ENCODE measurements at places on chromosomes 12 and 14.

DNA sequence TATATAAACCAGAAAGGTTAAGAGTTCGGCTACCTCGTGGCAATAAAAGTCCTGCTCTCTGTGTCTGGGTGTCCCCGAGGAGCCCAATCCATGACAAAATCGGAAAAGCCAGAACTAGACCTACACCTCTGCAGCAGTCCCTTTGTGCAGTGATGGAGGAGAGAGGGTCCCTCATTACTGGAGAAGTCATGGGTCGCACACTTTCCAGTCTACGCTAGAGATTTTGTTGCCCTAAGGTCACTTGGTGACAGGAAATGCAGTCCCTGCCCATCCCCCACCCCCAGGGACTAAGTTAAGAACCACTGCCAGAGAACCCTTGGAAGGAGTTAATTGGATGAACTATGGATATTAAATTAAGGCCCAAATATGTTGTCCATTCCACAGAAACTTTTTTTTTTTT lies 104.4 kb upstream of the ATF7IP start:
- no peak for DNase-seq

GRCh38 chr12:116727261-116727660 lies 10.6 kb downstream of the SPRING1 start:
- no peak for DNase-seq

DNA sequence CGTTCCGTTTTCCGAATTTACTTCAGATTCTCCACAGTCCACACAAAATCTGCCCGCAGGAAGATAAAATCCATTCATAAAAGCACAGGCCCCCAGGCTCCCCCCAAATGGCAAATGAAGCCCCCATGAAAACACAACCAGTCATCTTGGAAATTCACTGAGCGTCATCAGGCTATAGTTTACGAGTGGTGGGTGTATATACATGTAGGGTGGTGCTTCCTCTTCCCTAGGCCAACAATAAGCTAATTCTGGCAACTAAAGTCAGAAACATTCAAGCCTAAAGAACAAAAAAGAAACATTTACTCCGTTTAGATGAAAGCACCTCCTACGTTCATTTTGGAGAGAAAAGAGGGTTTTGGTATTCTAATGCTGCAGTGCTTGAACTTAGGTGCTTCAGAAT lies 5.8 kb downstream of the GPR68 start:
- no peak for DNase-seq

GRCh38 chr12:32107359-32108267 lies 966 bp downstream of the BICD1 start:
- peak; percentile 6 for DNase-seq

- no peak for DNase-seq
Observed at GRCh38 chr12:53843545-53843944, 91.8 kb upstream of the CISTR start.

GRCh38 chr14:51889851-51890250 lies 29.4 kb downstream of the GNG2 start:
- DNase-seq: no peak

DNA sequence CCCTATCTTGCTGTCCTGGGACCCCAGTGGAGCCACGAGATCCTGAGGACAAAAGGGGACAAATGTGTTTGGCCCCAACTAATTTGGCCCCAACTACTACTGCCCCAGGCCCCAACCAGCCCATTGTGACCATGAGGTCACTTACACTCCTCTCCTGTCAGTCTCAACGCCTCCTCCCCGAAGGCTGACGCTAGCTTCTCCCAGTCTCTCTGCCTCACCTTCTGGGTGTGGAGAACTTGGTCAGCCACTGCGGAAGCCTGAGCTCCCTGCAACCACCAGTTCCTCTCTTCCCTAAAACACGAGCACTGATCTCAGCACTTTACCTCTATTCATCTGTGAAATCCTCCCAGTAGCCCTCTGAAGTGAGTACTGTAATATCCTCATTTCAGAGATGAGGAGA lies 13.3 kb downstream of the FAM181A start:
- no peak for DNase-seq

DNA sequence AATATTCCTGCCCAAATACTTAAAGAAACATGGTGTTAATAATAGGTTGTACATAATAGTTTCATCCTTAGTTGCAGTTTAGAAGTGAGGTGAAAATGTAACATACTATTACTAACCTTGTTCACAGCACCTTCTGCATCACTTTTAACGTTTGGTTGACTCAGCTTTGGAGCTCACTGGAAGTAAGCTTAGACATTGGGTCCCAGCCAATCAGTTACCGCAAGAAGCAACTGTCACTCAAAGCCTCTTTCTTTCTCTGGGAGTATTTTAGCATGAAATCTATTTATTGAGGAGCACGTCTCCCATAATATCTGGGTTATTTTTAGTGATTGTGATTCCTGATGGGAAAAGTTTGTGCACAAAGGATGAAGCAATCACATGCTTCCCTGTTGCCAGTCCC lies 472.6 kb downstream of the SNAPC1 start:
- DNase-seq: no peak

GRCh38 chr12:79614730-79615129 lies 76.0 kb downstream of the PAWR start:
- no peak for DNase-seq

- DNase-seq: no peak
Observed at GRCh38 chr14:69518289-69519101, 34.0 kb downstream of the PLEKHD1 start.

- DNase-seq: no peak
Observed at GRCh38 chr12:67091678-67092077, 177.5 kb upstream of the CAND1 start.

- no peak for DNase-seq
Observed at GRCh38 chr14:81161749-81162148, 59.0 kb downstream of the GTF2A1 start.

GRCh38 chr14:74333909-74334308 lies 14.4 kb upstream of the VRTN start:
- no peak for DNase-seq

DNA sequence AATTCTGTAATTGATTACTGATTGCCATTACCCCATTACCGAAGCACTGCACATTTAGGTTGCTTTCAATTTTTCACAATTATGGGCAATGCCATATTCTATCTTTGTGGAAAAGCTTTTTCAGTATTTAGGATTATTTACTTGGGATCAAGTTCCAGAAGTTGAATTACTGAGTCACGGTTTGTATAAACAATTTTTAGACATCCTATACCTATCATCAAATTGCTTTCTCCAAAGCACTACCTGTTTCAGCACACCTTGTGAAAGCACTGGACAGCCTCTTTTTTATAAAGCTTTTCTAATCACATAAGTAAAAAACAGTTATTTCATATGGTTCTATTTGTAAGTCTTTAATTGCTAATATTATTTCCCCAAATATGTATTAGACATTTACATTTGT lies 221.5 kb upstream of the CAND1 start:
- DNase-seq: no peak

DNA sequence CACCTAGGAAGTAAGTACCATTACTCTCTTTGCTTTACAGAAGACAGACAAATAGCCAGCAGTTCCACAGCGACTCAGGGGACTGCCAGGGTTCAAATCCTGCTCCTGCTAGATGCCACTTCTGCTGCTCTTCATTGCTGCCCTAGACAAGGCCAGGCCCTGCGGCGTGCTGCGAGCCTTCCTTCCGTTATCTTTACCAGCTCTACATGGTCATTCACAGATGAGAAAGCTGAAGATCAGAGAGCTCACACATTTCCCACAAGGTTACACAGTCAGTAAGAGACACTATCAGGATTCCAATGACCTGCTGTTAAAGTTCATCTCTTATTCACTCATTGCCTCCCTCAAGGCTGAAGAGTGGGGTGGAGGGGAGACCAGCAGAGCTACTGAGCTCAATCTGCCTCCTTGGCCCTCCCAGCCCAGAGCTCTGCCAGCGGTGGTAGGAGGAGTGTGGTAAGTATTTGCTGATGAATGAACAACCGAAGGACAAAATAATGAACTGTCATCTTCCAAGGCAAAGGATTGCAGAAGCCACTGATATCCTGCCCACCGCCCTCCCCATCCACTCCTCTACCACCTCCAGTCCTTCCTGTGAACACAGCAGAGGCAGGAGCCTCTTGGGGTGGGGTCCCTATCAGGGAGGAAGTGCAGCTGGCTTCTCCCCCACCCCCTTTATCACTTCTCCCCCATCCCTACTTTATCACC lies 14.6 kb upstream of the HDAC7 start:
- DNase-seq: no peak

DNA sequence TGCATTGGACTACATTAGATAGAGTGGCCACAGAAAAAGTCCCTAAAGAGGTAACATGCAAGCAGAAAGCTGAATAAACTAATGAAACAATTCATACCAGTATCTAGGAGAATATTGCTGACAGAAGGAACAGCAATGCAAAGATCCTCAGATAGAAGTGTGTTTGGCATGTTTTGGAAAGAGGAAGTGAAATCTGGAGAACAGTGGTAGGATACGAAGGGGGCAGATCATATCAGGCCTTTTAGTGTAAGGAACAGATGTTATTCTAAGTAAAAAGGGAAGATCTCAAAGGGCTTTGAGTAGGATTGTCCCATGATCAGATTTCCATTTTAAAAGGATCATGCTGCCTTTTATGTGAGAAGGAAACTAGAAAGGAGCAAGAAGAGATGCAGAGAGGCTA lies 342.9 kb downstream of the PAWR start:
- no peak for DNase-seq

DNA sequence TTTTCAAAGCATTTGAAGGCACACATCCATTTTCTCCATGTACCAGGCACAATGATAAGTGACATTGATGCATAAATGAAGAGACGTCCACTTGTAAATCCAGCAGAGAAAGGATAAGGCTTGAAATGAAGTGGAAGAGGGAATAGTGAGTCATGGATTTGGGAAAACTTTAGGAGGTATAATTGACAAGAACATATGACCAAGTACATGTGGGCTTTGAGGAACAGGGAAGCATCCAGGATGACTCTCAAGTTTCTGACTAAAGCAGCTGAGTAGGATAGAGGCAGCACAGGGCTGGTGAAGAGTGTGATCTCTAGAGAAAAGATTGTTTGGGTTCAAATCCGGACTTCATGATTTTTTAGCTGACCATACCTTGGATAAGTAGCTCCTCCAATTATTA lies 43.6 kb upstream of the SYT1 start:
- no peak for DNase-seq

DNA sequence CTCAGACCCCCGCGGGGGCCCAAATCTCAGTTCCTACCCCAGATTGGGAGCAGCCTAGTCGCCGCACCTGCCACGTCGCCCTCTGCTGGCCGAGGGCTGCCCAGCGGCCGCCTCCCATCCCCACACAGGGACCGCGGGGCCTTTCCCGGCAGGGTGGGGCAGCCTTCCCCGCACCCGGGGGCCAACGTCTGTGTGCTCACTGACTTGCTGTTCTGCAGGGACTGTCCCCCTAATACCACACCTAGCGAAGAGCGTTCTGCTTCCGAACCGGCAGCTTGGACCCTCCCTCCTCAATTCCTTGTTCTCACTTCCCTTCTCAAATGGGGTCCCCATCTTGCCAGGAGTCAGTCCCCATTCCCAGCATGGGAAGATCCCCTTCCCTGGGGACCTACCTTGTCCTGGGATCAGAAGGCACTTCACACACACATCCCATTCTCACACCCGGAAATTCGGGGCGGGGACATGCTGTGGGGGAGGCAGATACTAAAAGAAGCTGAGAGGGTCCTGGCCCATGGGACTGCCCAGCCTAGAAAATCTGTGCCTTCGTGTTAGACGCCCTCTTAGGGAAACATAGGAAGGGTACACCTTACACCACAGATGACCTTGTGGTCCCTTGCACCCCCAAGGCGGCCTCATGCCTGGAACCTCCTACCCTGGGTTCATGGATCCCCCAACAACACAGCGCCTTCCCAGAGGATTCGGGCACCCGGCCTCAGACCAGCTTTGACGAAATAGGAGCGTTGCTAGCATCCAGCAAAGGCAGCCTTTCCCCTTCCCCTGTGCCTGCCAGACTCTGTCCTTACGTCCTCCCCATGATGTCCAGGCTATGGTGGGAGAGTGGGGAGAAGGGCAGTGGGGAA lies 16.4 kb downstream of the ACVRL1 start:
- DNase-seq: peak; percentile 9

DNA sequence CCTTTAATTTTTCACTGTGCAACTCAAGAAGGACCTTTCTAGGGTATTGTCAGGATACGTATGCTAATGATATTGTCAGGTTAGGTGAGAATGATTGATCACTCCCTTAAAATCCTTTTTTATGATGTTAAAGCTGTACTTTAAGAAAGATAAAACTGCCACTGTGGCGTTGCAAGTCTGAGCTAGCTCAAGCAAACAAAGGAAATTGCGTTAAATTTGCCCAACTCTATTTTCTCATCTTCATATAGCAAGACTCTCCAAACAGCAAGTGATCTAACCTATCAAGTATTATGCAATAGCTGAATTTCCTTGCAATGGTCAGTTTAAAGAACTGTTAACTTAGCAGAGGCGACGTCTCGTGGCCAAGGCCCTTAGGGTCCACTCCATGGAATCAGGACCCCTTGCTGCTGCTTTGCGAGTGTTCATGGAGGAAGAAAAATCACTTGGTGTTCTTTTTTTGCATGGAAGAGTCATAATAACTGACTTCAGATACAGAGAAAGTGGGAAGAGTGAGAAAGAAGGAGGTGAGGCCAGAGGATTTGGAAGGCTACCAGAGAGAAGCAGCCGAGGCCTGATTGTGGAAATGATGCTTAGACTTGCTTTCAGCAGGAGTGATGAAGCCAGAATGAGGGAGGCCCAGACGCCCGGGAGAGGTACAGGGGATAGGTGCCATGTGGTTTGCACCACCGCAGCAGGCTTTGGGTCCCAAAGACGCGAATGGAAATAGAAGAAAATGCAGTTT lies 2.5 kb downstream of the TRAF3 start:
- DNase-seq: no peak

GRCh38 chr14:67668559-67668958 lies 5.9 kb downstream of the VTI1B start:
- DNase-seq: no peak

DNA sequence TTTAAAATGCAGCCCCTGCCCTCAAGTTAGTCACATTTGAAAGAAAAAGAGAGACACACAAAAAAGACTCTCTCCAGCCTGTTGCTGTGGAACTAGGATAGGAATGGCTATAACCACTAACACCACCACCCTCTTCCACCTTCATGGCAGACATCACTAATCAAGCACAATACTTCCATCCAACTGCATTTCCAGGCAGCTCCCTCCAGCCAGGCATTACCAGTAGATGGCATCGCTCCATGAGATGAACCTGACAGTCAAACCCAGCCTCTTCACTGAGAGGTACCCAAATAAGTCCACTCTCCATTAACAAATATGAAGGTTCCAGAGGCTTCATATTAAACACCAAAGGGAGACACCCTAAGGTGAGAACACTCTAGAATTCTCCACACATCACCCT lies 24.4 kb downstream of the SLC8B1 start:
- DNase-seq: no peak

GRCh38 chr12:14694970-14695369 lies 1.4 kb downstream of the GUCY2C start:
- DNase-seq: no peak

GRCh38 chr12:50132505-50133135 lies 20.6 kb downstream of the COX14 start:
- no peak for DNase-seq

- DNase-seq: no peak
Observed at GRCh38 chr14:55450124-55450523, 9.7 kb upstream of the TBPL2 start.

DNA sequence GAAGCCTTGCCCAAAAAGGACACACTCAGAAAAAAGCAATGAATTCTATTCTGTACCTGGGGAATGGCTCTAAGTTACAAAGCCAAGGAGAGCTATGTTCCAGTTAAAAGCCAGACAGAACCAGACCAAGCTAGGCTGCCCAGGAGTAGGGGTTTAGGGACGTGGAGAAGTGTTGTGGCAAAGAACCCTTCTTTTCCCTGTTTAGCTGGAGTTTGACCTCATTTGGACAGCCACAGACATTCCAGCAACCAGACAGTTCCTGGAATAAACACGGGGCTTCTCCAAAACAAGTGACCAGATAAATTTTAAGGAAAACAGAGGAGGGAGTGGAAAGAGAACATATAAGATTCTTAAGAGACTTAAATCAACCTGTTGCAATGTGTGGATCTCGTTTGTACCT lies 62.3 kb downstream of the GCH1 start:
- DNase-seq: no peak
